Activated CD8-positive, alpha-beta memory T cell treated with anti-CD3 and anti-CD28 coated beads for 1 hour (primary cell): ENCODE measurements at places on chromosomes 5 and 9.

- no peak for DNase-seq
Measured at GRCh38 chr5:96333391-96333790, 99.7 kb downstream of the PCSK1 start.

GRCh38 chr9:89457376-89457855, 40.5 kb downstream of the SEMA4D start:
- no peak for DNase-seq

- DNase-seq = no peak
Measured at GRCh38 chr5:14003513-14003912, 59.0 kb upstream of the DNAH5 start.

DNA sequence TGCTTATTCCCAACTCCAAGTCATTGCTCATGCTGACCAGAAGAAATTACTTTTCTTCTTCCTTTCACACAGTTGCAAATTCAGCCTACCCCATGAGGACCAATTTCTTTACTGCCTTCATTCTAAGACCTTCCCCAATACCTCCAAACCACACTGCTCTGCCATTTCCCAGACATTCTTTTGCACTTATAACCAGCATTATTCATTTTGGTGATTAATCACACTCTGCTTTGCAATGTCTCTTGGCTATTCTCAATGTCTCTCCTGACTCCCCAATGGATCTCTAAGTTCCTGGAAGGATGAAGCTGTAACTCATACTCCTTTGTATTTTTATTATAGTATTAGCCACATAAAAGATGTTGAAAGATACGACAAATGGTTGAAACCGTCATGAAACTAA, 105.7 kb upstream of the RANBP3L start:
- no peak for DNase-seq

DNA sequence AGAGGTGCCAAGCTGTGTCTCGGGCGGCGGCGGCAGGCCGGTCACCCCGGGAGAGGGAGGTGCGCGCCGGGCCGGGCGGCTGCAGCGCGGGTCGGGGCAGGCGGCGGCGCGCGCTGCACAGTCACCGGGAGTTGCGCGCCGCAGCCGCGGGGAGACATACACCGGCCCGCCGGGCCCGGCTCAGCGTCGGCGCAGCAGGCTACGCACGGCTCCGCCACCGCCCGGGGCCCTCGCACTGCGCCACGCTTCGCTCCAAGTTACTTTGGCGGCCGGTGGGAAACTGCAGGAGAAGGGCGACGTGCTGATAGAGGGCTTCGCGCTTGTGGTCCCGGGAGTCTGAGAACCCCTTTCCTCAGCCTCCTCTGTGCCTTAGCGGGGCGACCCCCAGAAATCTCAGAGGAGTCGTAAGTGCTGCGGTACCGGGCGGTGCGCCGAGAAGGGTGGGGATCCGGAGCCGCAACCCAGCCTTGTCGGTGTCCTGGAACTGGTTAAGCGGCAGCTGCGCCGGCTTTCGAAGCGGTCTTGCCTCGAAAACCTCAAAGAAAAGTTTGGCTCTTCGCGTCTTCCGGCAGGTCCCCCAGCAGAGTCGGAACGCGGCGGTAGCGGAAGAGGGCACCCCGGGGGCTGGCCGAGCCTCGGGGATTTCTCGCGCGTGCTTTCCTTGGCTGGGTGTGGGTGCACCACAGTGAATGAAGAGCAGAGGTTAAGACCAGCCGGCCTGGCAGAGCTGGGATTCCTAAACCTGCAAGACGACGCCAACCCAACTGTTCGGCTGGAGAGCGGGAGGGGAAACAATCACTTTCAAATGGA, at the start of gene EFNA5:
TSS of gene EFNA5 (minus strand) at position 6 of the 810 bp plus-strand sequence.
- no peak for DNase-seq

- DNase-seq = no peak
Measured at GRCh38 chr5:127870914-127871313, 167.7 kb downstream of the CCDC192 start.

DNA sequence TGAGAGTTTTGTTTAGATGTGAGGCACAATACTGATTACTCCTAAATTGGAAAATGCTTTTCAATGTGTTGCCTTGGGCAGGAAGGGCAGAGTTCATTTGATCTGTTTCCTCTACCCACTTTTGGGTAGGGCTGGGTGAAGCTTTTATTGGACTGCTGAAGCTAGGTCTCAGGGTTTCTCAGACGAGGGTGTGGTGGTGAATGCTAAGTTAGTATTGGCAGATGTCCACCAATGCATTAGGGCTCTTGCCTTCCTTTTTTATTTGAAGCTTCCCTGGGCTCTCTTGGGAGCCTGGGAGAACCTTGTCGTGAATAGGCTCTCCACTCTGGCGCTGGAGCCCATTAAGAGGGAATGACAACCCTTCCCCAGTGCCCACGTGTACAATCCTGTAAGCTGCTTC, 23.1 kb downstream of the SPTAN1 start:
- DNase-seq = no peak

GRCh38 chr5:80399526-80400239, 8.2 kb upstream of the ZFYVE16 start:
- DNase-seq = no peak

GRCh38 chr9:134456756-134457305, 130.6 kb downstream of the RXRA start:
- no peak for DNase-seq

DNA sequence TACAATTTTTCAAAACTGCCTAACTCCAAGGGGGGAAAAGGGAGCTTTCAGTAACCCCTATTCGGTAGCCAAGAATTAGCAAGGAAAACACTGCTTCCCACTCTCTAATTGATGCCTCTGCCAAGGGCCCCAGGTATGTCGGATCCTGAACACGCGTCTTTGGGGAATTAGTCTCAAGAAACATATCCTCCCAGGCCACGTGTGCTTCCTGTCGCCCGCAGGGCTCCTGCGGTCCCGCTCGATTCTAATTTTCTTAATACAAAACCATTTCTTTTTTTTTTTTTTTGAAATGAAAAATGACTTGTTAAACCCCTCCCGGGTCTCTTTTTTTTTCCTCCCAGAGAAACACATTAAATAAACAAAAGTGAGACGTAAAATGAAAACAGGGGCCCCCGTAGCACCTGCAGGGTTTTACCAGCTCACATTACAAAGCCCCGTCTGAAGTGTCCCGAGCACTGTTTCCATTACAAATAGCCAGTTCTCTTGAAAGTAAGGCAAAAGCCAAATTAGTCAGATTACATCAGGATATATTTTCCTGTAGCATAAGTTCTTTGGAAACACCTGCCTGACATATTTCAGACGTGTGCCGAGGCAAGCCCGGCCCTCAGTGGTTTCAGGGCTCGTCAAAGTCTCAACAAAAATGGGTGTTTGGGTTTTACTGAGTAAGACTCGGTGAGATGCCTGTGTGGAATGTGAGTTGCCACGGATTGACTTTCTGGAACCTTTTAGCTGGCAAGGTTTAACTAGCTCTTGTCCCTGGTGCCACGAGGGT, 21.5 kb downstream of the SMIM23 start:
- DNase-seq = no peak

DNA sequence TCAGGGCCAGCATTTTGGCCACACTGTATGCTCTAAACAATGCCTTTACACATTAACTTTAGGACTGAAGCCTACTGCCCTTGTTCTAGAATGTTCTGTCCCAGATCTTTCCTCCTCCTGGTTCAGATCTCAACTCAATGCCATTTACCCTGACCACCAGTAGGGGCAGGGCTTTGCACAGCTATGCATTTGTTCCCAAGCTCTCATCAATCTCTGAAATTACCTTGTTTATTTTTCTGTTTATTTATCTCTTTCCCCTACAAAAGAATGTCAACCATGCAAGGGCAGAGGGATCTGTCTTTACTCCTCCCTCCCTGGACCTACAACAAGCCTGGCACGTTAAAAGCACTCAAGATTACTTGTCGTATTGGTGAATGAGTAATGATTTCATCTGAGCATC, 612.9 kb downstream of the BNC2 start:
- no peak for DNase-seq

- DNase-seq = no peak
Measured at GRCh38 chr5:101271416-101271815, 368.3 kb upstream of the ST8SIA4 start.

- DNase-seq = no peak
Measured at GRCh38 chr9:2771087-2771486, 53.8 kb downstream of the KCNV2 start.

GRCh38 chr5:113178073-113178779, 201.6 kb downstream of the DCP2 start:
- DNase-seq = no peak

- no peak for DNase-seq
Measured at GRCh38 chr5:180324601-180324950, 28.6 kb downstream of the GFPT2 start.

DNA sequence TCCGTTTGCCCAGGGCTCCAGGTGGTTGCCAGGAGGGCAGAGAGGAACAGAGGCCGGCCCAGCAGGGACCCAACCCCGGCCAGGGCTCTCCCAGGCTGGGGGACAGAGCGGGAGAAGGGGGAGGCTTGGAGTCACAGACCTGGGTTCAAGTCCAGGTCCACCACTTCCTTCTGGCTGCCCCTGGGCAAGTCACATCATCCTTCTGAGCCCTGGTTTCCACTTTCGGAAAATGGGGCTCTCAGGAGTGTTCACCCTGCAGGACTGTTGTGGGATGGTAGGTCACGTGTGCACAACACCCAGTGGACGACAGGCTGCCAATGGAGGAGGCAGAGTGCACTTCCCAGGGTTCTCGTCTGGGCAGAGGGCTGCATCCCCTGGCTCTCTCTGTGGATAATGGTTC, 245.4 kb downstream of the PBX3 start:
- no peak for DNase-seq

DNA sequence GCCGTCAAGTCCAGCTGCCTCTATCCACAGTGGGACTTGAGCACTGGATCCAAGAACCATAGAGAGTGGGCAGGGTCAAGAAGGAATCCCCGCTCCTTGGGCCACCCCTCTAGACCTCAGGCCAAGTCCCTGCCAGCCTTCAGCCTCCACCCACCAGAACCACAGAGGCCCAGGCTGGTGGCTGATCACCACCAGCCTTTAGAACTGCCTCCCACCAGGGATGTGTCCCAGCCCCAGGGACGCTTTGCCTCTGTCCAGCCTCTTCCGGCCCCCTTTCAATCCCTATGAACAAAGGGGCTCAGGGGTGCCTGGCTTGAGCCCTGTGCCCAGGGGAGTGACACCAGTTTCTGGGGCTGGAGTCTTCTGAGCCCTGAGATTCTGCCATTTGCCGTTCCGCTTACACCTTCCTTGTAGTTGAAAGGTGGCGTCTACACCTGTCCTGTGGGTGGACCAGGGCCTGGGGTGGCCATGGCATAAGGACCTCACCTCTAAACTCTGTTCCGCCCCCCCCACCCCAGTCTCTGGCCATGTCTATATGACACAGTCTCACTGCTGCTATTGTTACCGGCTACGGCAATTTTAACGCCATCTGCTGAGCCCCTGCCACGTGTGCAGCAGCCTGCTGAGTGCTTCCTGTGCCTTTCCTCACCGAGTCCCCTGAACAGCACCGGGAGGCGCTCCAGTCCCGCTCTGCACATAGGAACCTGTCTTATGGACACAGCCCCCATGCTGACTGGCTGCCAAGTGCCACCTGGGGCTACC, 35.7 kb upstream of the ORM1 start:
- no peak for DNase-seq

DNA sequence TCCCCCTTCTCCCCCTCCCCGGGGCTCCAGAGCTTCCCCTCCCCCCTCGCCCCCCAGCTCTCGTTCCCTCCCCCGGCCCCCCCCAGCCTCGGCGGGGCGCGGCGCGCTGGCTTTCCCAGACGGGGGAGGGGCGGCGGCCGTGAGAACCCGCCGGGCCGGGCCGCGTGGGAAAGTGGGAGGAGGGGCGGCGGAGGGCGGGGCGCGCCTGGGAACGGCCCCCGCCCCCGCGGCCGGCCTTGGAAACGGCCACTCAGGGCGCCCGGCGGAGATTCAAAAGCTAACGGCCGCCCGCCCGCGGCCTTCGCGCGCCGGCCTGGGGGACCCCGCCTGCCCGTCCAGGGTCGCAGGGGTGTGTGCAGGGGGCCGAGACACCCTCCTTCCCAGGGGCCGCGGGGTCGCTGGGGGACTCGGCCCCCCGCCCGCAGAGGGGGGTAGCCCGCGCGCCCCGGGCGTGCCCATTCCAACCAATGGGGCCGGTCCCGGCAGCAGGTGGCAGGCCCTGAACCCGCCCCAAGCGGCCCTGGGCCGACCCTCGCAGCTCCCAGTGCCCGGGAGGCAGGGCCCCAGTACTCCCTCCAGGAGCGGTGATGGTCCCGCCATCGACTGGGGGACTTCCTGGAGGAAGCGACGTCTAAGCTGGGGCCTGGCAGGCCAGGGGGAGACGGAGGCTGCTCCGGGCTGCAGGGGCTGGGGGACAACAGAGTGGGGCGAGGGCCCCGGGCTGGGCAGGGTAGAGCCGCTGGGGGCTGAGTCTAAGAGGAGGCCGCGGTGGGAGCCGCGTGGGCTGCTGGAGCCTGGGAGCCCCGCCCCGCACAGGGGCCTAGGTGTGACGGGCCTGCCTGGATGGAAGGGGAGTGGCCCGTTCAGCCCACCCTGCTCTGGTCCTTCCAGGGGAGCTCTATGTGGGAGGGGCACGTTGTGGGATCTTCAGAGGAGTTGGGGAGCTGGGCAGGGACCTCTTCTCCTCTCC, 14.2 kb upstream of the NRARP start:
- no peak for DNase-seq

- no peak for DNase-seq
Measured at GRCh38 chr5:66932457-66932856, 264.1 kb downstream of the CD180 start.

DNA sequence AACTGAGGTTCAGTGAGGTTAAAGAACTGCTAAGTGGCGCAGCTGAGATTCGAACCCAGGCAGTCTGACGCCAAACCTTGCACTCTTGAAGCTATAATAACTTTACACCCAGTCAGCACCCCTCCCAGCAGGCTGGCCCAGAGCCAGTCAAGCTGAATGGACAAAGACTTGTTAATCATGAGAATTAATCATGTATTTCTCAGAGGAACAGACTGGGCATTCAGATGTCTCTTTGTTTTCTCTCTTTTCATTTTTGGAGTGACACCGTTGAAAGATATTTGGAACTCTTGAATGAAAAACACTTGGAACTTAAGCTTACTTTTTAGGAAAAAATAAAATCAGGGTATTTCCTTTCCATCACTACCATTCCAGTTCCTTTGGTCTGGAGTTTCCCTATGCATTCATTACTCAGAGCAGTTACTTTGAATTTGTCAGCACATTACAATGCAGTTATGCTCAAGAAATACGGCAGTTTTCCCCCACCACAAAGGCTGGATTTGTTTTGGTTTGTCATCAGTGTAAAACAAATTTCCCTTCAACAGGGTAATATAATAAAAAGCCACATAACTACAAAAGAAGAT, 22.6 kb upstream of the MAMDC2 start:
- DNase-seq = no peak

- DNase-seq = no peak
Measured at GRCh38 chr9:106801816-106802215, 61.1 kb upstream of the ZNF462 start.

- DNase-seq = no peak
Measured at GRCh38 chr5:150788977-150789376, 10.4 kb downstream of the SMIM3 start.

DNA sequence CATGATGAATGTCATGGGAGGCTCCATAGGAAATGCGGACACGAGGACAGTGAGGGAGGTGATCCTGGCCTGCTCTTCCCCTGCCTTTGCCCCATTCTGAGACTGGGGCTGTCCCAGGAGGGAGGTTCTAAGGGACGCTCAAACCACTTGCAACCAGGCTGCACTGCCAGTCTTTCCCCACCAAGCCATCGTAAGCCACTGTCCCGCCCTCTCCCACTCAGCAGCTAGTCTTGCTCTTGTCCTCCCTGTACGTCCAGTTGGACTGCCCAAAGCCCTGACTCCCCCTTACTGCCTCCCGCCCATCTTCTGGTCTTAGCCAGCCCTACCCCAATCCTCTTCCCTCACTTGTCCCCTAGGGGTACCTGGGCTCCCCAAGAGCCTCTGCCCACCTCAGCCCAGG, 115.7 kb downstream of the FSTL4 start:
- no peak for DNase-seq
